ENCODE measurements at places on chromosomes 1 and 21. TPM values are rescaled to one million over a fixed set of nuclear protein-coding genes. Genes with fewer than 3 reads are reported as not detected.

TINAGL1 gene
- total RNA-seq, result 710 TPM

- no peak for DNase-seq
Measured at GRCh38 chr1:98660940-98661543, 479 bp upstream of the SNX7 start.

DNA sequence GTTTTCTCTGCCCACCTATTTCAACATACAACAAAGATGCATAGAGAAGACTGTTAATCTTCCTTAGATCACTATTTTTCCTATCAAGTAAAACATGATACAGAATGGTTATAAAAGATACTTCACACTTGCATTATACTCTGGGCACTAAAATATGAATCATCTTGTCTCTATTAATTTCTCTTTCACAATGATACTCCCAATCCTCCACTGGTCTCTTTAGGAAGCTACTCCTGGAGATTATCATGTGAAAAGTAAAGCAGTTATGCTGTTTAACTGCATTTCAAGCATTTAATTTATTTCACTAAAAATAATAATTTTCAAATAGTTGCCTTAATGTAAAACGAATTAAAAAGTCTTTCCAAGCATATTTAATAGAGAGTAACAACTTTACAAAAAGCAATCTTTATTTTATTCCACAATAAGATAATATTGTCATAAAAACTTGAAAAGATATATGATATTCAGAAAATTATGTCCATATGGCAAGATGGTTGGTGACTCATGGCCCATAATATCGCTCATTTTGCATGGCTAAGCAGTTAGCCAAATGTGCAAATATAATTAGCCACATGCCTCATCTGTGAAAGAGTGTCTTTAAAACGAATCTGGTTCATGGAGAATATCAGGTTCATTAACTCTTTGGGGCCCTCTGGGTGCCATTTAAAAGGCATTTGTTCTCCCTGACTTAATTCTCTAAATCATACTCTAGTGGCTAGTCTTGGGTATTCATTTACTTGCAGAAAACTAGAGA, 1569.0 kb upstream of the B3GALT2 start:
- no peak for DNase-seq

OXCT2 gene
- total RNA-seq, result 1.1 TPM

- no peak for DNase-seq
Measured at GRCh38 chr1:181139631-181140061, 51.1 kb downstream of the IER5 start.

PSMD4 gene
- 266 TPM for total RNA-seq

- DNase-seq, result no peak
Measured at GRCh38 chr1:165068741-165069140, 287.8 kb downstream of the LMX1A start.

SNX7 gene
- 59.9 TPM for total RNA-seq

ZFP69B gene
- total RNA-seq, result 2.3 TPM

- DNase-seq, result no peak
Measured at GRCh38 chr1:207959141-207959825, 48.4 kb upstream of the CD34 start.

DNA sequence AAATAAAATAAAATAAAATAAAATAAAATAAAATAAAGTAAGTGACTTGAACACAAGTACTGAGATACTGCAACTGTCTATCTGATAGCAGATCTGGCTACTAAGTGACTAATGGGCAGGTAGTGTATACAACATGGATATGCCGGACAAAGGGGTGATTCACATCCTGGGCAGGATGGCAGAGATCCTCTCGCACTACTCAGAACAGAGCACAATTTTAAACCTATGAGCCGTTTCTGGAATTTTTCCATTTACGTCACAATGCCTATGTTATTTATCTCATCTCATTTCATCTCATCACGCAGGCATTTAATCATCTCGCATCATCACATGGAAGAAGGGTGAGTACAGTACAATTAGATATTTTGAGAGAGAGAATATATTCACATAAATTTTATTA, 233.3 kb upstream of the COA6 start:
- peak; percentile 16 for DNase-seq

GRCh38 chr1:30419831-30420230, 303.6 kb downstream of the MATN1 start:
- DNase-seq, result no peak

- no peak for DNase-seq
Measured at GRCh38 chr1:101235696-101236515, 913 bp upstream of the S1PR1 start.

CD5L gene
- not detected for total RNA-seq

TRIM67 gene
- total RNA-seq, result 1.3 TPM

DNA sequence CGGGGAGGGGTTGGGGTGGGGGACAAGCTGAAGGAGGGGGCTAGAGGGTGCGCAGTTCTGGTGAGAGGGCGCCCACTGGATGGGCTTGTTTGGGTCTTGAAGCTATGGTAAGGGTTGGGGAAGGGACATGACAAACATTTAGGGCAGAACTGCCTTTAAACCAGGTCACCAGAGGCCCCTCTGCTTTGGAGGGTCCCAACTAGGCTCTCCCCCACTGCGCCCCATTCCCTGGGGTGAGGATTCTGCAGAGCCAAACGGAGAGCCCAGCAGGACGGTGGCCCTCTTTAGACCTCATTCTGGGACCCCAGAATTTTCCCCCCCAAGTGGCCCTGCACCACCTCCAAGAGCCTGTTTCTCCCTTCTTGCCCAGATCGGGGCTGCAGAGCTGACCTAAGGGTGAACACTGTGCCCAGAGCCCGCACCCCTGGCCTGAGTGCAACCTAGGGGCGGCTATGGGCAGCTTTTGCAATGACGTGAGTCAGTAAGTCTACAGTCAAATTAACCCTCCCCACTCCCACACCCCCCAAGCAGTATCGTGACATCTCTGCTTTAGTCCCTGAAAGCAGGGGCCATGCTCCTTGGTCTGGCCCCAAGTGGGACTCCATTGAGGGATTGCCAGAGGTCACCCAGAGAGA, 593.8 kb downstream of the MATN1 start:
- no peak for DNase-seq

TLR5 gene
- total RNA-seq, result not detected

GRCh38 chr1:41101076-41101475, 79.6 kb upstream of the SLFNL1 start:
- no peak for DNase-seq

DNA sequence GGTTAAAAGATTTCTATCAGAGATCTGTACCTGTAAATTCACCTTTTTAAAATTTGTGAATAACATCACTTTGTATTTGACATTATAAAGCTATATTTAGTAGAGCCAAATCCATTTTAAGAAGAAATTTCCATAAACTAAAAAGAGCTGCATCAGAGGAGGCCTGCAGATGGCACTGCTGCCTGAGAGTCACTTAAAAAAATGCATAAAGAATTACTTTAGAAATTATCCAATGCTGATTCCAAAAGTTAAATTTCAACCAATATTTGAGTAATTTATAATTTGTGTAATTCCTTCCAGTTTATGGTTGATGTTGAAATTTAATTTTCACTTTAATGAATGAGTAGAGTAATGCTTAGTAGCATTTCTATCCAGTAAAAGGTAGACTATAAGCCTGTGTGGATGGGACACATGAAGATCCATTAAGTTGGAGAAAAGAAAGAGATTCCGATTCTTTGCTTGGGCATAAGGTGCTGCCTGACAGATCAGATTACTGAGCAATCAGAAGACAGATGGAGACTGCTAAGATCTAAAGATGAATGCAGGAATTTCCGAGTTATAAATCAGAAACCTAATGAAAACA, 20.7 kb upstream of the RPE65 start:
- DNase-seq, result peak; percentile 6

GRCh38 chr21:31731056-31731856, 662 bp downstream of the SCAF4 start:
- no peak for DNase-seq

- DNase-seq, result peak; percentile 47
Measured at GRCh38 chr1:40078512-40079333, 18.3 kb downstream of the PPT1 start.

TRIM17 gene
- not detected for total RNA-seq

GRCh38 chr1:44292651-44293050, 62.4 kb downstream of the ERI3 start:
- DNase-seq, result no peak

DNA sequence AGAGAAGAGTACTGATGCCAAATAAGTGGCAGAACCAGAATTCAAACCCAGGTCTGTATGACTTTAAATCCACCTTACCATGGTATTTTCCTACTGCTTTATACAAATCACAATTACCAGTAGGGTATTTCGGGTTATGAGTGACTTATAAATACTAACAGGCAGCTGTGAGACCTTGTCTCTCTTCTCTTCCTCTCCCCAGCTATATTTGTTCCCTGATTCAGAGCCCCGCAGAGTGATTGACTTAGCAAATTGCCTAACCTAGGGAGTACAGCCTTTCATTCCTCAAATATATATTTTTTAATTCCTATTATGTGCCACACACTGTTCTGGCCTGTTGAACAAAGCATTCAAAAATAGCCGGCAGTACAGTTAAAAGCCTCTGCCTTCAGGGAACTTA, 168.0 kb downstream of the CLEC20A start:
- DNase-seq, result no peak

DNA sequence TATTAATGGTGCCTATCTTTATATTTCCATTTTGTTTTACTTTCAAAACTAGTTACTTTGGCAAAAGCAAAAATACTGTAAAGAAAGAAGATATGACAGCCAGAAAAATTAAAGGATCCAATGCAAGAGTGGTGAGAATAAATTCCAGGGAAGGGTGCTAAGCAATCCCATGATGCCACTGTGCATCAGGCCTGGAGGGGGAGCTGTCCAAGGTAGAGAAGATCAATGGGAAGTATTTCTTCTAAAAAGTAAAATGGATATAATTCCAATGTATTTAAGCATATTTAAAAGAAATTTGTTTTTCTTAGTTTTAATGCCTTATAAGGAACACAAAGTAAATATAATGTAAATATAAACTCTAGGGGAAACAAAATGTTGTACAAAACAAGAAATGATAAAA, 1382.2 kb upstream of the B3GALT2 start:
- DNase-seq, result no peak

RAP1GAP gene
- total RNA-seq, result 23.7 TPM

- no peak for DNase-seq
Measured at GRCh38 chr1:25712299-25712970, 87.6 kb upstream of the SELENON start.

RASAL2 gene
- total RNA-seq, result 8.6 TPM

- DNase-seq, result no peak
Measured at GRCh38 chr21:38997051-38997842, 186.0 kb downstream of the PSMG1 start.

- peak; percentile 62 for DNase-seq
Measured at GRCh38 chr1:28313702-28314546, 14.9 kb upstream of the MED18 start.

- no peak for DNase-seq
Measured at GRCh38 chr1:24154215-24154614, 11.3 kb upstream of the IL22RA1 start.

GRCh38 chr1:236204039-236204438, 61.7 kb downstream of the GPR137B start:
- no peak for DNase-seq

DNA sequence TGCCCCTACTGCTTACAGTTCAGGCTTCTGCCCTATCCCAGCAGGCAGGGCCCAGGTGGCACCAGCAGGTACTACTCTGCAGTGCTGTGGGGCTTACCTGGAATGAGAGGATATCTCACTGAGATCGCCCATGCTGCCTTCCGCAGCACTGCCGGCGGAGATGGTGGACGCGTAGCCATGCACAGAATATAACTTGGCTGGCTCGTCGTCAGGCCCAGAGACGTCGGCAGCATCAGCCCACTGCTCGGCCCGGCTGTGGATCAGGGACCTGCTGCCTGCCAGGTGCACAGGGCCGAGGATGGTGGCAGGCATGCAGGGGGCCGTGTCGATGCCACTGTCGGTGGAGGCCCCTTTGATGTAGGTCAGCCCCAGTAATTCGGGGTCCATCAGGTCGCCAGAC, 190.9 kb downstream of the SIPA1L2 start:
- no peak for DNase-seq

- no peak for DNase-seq
Measured at GRCh38 chr1:96978444-96978843, 256.9 kb downstream of the PTBP2 start.

EDN2 gene
- total RNA-seq, result 8.9 TPM
